Stimulated activated CD8-positive, alpha-beta memory T cell treated with anti-CD3 and anti-CD28 coated beads, Interleukin-7, amount 100 ng/mL, for 1 hour (primary cell): ENCODE measurements at places on chromosomes 3 and 15.

DNA sequence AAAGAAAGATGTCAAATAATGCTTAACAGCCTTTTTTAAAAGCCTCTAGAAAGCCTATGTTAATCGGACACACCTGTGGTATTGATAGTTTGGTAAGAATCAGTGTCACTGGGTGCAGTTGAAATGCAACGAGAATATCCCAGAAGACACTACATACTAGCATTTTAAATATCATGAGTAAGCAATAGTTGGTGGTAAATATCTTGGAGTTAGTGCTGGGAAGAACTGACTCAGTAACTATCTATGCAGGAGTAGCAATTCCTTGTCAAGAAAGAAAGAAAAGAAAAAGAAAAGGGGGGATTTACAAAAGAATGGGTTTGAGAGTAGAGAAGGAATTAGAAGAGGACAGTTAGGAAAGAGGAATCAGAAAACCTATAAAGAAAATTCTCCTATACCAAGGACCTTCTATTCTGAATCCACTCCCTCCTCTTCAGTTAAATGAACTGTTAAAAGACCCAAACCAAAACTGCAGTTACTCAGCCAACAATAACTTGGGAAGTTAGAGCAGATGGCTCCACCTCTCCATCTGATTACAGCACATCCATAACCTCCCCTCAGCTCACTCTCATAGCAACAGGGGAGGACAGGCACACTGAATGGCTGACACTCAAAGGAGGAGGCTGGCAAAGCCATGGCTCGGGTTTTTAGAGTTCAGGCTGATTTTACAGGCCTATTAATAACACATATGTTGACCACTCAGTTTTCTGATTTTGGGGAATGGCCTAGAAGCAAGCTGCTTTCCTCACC lies 207.6 kb upstream of the MDFIC2 start:
- DNase-seq, result no peak

DNA sequence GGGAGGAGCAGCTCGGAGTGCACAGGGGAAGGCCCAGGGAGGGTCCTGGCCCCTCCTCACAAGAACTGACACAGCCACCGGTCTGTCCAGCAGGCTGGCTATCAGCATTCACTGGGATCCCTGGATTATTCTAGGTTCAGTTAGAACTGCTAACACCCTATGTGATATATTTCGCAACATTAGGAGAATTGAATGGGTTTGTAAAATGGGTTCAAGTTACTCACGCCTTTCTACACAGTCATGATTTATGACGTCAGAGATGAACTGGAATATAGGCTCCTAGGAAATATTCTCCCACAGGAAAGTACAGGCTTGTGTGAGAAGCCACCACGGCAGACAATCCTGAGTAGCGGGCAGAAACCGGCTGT lies 969 bp upstream of the BSN start:
- no peak for DNase-seq

DNA sequence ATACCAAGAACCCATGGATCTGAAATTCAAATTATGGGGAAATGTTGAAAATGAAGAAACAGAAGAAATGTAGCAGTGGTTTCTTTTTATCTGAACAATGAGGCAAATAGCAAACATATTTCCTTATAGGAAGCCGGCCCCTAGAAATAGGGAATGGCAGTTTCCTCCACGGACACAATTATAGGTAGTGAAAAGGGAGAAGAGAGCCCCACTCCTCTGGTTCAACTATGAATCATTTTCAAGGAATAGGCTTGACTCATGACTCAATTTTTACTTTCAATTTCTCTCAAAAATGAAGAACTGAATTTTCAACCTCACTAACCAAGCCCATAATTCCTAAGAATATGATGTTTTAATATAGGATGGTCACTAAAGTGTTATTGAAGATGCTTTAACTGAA lies 243.1 kb downstream of the MECOM start:
- DNase-seq, result no peak

- no peak for DNase-seq
Measured at GRCh38 chr3:15728766-15729165, 69.0 kb downstream of the ANKRD28 start.

- no peak for DNase-seq
Measured at GRCh38 chr3:114850898-114851297, 296.2 kb downstream of the ZBTB20 start.

DNA sequence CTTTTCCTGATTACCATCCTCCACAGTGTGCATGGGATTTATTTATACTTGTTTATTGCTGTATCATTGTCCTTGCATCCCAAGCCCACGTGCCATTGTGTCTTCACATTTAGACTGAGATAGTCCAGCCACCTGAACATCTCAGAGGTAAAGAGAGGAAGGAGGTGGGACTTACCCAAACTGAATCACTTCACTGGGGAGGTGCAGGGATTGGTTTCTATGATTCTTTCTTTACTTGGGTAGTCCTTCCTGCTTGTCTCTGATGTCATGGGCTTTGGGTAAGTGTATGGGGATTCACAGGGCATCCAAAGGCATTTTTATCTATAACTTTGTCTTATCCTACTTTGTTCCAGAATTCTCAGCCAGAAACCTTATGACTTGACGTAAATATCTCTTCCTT lies 141.5 kb upstream of the UMPS start:
- DNase-seq, result no peak

- no peak for DNase-seq
Measured at GRCh38 chr15:41834096-41834495, 4.6 kb upstream of the PLA2G4B start.

DNA sequence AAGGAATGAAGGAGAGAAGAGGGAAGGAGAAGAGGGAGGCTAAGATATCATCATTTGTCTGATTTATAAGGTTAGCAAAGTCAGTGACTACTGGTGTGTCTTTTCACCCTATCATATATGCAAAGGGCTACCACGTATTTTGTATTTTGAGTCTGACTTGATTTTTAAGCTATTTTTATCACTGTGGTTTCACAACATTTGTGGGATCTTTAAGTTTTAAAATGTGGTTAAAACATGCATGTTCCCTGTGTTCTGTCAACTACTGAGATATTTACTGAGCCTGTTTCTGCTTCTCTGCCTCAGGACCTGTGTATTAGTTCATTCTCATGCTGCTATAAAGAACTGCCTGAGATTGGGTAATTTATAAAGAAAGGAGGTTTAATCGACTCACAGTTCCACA lies 22.5 kb upstream of the SPTSSB start:
- no peak for DNase-seq
